HuH-7.5 (cell line): ENCODE measurements at places on chromosomes 2 and 18.

GRCh38 chr2:68316111-68316510 lies 3.6 kb downstream of the CNRIP1 start:
- DNase-seq = no peak

DNA sequence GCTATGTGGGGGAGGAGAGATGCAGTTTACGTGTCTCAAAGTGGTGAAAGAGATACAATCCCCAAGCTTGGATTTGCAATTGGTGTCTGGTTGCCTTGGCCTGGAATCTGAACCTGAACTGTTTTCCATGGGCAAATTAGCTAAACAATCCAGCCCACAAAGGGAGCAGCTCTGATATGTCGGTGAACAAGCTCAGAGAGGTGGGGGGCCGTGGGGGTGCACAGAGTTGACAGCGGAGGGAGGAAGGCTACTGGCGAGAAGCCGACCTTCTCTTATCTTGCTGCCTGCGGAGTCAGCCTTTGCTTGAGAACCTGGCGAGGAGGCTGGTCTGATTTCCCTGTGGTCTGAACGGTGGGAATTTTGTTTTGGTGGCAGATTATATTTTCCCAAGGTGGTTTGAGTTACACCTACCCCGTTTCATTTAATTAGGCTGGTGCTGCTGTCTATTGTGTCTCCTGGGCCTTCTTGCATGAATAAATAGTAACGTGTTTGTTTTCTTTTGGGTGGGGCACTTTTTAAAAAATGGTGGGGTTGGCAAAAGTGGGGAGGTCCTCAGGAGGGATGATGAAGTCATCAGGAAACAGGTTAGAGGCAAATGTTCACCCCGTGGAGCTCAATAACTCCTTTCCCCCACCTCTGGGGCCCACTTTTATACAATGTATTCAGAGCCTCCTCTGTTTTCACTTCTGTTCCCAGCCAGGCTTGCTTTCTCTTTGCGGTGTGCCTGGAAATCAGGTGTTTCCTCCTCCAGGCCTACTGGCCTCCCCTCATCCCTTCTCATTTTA lies 80.9 kb upstream of the IGFBP5 start:
- no peak for DNase-seq

- peak; percentile 54 for DNase-seq
These were observed 1.8 kb upstream of the AGBL5 start for GRCh38 chr2:27049422-27050280.

DNA sequence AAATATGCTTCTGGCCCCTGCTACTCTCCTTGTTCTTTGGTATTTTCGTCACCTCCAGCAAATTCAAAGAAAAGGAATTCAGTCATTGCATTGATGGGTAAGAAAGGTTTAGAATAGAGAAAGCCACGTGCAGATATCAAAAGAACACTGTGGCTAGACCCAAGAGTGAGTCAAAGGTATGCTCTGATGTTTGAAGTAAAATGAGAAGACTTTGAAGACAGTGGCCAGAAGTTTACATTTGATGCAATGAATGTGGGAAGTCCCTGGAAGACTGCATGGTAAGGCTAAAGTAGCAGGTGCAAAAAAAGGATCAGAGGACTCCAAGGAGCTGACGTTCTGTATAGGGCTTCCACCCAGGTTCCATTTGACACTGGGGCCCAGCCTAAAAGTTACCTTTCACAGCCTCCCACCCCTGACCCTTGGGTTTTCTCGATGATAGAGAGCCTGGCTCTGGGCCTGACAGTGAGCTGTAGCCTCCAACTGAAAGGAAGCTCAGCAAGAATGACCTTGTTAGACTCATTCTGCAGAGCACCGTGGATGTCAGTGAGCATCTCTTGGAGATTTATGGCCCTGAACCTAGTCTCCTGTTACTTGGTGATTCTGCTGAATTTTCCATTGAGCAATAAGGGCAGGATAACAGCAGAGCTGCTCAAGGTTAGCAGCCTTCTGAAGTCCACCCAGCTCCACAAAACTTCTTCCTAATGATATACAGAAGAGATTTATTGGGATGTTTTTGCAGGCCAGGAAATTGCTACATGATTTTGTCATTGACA lies 223.7 kb upstream of the RBBP8 start:
- no peak for DNase-seq

DNA sequence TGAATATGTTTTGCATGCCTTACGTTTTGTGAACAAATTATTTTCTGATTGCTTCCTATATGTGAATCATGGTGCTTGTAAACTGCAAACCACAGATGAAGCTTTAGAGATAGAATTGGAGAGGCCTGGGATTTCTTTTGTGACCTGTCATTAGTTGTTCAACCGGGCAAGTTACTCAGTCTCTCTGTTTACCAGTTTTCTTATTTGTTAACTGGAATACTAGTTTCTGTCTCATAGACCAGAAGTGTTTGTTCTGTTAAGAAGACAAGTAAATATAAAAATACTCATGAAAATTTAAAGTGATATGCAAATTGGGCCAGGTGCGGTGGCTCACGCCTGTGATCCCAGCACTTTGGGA lies 27.3 kb downstream of the DGKD start:
- no peak for DNase-seq

DNA sequence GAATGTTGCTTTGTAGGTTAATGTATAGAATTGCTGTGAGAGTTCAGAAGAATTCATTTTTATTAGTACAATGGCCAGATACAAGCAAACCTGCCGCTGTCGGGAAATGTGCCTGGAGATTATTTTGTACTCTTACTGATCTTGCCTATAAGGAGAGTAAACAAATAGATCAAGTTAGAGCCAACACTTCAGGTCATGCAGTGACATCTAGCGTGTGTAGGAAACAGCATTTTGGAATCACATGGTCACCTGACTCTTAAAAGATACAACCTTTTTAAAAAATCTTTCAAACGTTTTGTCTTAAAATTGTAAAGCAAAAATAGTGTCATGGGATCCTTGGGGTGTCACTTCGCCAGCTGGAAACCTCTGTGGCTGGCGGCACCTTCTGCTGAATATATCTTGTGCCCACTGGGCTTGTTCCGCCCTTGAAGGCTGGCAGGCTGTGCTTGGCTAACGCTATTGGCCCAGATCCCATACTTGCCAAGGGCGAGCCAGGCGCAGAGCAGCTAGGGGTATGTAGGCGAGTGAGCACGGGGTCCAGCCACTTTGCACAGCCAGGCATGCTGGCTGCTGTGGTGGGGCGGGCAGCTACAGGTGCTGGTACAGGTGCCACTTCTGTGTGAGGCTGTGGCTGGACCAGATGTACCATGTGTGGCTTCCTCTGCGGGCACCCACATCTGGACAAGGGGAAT lies 19.5 kb upstream of the RPRM start:
- DNase-seq = no peak

DNA sequence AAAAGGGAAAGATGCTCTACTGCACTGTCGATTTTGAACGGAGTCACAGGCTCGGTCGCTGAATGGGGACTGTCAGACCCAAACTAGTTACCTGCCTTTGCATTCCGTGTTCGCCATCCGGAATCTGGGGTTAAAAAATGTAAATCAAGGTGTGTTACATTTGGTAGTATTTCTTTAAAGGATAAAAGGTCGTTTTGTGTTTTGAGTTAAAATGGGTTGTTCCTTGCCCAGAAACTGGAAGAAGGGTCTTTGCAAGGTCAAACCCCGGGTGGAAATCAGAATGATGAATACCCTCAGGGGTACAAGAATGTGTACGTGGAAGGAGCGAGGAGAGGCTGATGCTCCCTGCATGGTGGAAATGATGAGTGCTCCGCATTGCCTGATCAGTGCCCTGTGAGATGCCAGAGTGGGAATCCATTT lies 1.0 kb downstream of the VSNL1 start:
- no peak for DNase-seq

- DNase-seq = no peak
These were observed 602.9 kb downstream of the NYAP2 start for GRCh38 chr2:226002438-226002837.

DNA sequence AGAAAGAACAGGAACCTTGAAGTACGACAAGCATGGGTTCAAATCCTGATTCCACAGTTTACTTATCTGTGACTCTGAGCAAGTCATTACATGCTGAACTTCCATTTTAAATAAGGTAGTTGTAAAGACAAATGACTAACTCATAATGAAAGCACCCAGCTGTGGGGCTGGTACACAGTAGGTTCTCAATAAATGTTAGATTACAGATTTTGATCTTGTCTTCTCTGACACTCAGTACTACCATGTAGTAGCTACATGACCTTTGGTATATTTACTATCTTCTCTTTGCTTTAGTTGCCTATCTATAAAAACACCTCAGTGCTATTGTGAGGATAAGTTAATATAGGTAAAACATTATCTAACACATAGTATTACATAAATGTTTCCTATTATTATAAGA lies 3.2 kb downstream of the TRAK2 start:
- no peak for DNase-seq

DNA sequence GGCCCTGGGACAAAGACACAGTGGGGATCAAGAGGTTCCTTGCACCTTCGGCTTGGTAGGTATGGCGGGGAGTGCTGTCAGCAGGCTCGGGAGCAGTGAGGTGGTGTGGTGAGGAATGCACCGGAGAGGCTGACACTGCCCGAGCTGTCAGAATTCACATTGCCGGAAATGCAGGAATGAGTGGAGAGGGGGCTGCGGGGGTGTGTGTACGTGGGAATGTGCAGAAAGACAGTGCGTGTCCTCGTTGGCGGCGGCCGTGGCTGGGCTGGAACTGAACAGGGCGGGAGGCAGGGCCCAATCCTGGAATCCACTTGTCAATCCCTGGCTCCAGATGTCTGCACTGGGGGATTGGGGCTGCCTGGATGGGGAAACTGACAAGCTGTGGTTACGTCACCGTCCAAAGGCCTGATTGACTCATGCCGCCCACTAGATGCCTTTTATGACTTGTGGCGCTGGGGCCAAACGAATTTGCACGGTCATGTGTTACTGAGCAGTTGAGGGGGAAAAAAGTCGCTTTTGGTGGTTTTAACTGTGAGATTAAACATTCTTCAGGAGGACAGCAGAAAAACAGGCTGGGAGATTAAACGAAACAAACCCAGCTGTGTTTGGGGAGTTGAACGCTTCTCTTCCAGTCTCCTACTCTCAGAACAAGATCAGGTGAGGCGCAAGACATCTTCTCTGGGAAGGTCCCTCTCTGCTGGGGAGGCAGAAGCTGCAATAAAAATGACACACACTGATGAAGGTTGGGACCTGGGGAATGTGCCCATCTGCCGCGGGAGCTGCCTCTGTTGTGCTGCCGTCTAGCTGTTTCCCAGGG lies 189.4 kb upstream of the GLI2 start:
- no peak for DNase-seq

GRCh38 chr2:47079515-47080412 lies 75.3 kb downstream of the STPG4 start:
- DNase-seq = no peak

- DNase-seq = no peak
These were observed 1647.4 kb upstream of the PIK3C3 start for GRCh38 chr18:40307627-40308026.

- DNase-seq = no peak
These were observed 67.2 kb downstream of the XDH start for GRCh38 chr2:31347319-31347718.

- no peak for DNase-seq
These were observed 44.4 kb downstream of the CCDC195 start for GRCh38 chr2:224671731-224672130.

DNA sequence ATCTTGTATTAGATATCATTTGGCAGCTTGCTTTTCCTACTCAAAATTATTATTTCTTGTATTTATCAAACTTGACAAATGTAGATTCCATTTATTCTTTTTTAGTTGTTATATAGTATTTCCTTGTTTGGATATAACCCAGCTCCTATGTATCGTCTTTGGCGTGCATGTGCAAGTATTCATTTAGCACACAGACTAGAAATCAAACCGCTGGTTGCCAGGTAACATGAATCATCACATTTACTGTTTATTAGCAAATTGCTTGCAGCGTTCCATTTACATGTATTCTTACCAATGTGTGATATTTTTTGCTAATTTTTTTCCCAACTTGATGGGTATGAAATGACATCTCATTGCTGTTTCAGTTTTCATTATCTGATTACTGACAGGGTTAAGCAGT lies 2089.7 kb upstream of the CELF4 start:
- DNase-seq = no peak

GRCh38 chr2:175442441-175442840 lies 260.9 kb upstream of the ATP5MC3 start:
- no peak for DNase-seq

- no peak for DNase-seq
These were observed 228.6 kb downstream of the SETBP1 start for GRCh38 chr18:44909191-44909719.

GRCh38 chr2:69764286-69765095 lies 22.6 kb downstream of the ANXA4 start:
- no peak for DNase-seq

- DNase-seq = no peak
These were observed 71.3 kb upstream of the NPAS2 start for GRCh38 chr2:100748673-100749072.

- no peak for DNase-seq
These were observed 83.4 kb downstream of the MYCN start for GRCh38 chr2:16023506-16024360.

- DNase-seq = no peak
These were observed 37.9 kb downstream of the ODC1 start for GRCh38 chr2:10410001-10410822.

DNA sequence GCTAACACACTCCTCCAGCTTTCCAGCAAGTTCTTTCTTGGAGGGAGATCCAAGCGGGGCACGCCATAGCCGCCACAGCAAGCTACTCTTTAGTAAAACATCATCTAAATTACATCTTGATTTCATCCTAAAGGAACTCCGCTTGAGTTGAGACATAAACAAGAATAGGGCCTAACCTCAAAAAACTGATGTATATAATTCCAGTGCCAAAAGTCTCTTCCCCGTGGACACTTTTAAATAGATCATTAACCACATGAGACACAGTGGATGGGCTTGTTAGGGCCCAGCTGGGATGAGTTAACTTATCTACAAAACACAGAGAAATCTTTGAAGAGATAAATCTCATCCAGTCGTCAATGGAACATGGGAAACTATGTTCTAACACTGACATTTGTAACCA lies 20.8 kb upstream of the MLPH start:
- no peak for DNase-seq

- no peak for DNase-seq
These were observed 40.8 kb downstream of the AGPS start for GRCh38 chr2:177433402-177433801.

DNA sequence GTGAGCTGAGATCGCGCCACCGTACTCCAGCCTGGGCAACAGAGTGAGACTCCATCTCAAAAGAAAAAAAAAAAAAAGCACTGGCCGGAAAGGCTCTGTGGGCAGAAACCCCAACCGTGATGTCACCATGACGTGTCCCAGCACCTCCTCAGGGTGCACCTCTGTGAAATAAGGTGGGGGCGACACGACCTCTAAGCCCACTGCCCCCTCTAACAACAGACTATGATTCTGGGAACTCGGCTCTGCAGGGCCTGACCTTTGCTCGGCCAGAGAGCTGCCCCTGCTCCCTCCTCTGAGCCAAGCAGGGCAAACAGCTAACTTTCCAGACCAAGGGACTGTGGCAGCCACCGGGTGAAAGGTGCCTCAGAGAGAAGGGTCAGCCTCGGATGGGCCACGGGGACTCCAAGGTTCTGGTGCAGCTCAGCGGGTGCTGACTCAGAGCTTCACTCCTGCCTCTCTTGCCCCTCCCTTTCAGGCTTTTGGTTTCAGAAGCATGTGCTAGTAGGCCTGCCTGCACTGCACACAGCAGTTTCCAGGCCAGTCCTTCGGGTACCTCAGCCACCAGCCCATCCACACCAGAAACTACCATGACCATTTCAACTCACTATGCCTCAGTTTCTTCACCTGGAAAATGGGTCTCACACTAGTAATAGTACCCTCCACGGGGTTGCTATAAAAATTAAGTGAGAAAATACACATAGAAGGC lies 8.0 kb downstream of the TMBIM1 start:
- no peak for DNase-seq

GRCh38 chr2:172725284-172725683 lies 10.4 kb upstream of the RAPGEF4 start:
- no peak for DNase-seq
